ENCODE measurements at places on chromosomes 2 and 18.

DNA sequence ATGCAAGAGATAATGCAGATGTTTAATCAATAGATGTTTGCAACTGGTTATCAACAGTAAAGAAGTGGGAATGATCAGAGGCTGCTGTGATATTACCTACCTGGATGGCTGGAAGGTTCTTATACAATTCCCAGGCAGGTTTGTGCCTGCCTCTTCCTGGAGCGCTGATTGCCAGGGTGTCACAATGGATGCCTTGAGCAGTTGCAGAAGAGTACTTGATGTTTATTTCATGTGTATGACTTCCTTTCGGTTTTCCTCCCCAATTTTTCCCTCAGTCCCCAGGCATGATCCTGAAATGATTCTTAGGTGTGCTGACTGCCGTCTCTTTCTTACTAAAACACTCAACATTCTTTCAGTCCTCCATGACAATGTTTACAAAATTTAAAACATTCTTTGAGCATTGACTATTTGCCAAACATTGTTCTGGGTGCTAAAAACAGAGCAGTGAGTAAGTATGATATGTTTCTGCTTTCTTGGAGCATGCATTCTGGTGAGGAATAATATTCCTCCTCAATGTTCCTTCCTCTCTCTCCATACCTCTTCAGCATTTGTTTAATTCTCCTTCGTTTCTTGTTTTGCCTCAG is 416.6 kb upstream of the TRIB2 start:
- no peak for DNase-seq

- DNase-seq = no peak
These were observed 167.9 kb upstream of the SLC39A10 start for GRCh38 chr2:195489101-195489500.

DNA sequence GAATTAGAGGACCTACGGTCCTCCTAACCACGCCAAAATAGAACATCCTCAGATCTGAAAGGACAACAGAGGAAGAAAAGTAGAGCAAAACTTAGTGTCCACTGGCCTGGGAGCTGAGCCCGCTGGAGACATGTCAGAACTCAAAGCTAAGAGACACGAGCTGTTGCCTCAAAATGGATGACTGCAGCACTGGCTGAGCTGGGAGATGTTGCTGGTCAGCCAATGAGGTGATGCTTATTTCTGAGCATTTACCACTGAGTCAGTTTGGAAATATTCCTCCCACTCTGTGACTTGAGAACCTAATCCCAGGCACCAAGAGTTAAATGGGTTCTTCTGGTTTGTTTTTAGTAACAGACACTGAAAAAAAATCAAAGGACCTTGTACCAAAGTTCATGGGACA is 32.6 kb downstream of the FBXO15 start:
- no peak for DNase-seq

GRCh38 chr2:46562451-46562840 is 83.1 kb downstream of the TMEM247 start:
- no peak for DNase-seq

DNA sequence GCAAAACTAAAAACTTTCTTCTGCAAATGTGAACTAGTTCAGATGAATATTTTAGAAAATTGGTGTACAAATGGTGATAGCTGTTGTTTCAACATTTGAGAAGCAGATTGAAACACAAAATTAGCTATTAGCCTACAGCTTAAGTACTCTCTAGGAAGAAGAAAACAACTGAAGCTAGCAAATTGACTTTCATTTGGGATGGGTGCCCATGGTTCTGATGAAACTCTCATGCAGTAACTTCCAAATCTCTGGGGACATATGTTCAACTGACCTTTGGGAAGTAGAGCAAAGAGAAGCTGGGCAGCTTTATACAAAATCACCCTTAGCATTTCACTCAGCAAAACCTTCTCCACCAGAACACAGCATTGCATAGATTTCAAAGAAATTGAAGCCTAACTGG is 119.0 kb downstream of the GALNT13 start:
- DNase-seq = no peak

DNA sequence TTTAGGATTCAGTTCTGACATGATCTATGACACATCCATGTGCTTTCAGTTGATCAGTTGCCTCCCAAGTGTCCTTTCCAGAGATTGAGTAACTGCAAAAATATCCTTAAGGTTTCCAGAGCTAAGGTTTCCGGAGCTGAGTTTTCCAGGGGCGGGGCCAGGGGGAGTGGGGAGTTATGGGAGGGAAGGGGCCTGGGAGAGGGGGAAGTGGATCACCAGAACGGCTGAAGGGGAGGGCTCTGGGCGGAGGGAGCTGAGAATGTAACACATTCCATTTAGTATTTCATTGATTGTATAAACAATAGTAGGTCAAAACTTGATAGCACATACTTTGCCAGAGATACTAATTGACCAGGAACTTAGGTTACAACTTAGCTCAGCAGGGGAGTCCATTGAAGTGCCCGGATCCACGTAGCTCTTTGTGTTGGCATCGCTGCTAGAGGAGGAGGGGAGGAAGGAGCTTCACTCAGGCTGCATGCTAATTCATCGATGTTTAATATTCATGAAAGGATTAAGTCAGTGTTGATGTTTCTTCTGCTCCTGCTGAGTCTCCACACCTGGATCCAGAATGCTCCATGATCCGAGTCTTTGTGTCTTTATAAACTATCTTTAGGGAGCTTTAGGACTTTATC is 289.8 kb downstream of the ALPK2 start:
- no peak for DNase-seq

GRCh38 chr2:15835991-15836688 is 104.2 kb upstream of the MYCN start:
- DNase-seq = no peak

- DNase-seq = no peak
These were observed 28.8 kb downstream of the COLEC12 start for GRCh38 chr18:471716-472115.

GRCh38 chr18:46374850-46375249 is 270.7 kb downstream of the HAUS1 start:
- no peak for DNase-seq

DNA sequence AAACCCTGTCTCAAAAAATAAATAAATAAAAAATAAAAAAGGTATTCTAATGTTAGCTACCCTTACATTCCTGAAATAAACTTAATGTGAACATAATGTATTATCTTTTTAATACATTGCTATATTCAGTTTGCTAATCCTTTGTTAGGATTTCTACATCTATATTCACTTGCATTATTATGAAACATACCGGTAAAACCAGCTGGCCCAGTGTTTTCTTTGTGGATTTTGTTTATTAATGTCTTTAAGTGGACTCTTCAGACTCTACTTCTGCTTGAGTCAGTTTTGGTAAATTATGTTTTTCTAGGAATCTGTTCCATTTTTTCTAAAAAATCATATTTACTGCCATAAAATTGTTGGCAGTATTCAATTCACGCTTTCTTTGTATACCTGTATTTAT is 34.5 kb downstream of the PTPN2 start:
- no peak for DNase-seq

DNA sequence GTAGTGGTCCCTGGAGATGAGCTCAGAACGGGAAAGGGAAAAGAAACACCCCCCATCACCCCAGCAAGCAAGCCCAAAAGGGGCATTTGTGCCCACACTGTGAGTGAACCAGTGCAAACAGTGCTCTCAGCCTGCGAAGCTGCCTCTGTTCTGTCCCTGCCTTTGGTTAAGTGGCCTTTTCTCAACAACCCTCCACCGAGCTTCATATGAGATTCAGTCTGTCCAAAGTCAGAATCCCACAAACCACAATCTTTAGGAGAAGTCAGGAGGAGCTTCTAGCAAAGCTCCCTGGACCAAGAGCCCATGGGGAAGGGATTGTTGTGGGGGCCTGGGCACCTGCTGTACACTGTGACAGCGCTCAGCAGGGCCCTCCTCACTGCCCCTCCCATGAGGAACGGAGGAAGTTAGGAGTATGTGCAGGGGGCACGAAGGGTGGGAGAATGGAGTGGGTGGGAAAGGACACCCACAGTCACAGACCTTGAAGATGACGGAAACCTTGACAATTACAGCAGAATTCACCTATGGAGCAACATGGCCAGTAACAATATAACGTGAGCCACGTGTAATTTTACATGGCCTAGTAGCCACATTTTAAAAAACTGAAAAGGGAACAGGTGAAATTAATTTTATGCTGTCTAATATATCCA is 119.5 kb downstream of the SMAD7 start:
- DNase-seq = no peak

Measured in stimulated activated CD8-positive, alpha-beta memory T cell treated with anti-CD3 and anti-CD28 coated beads, Interleukin-4, amount 100 ng/mL, for 4 hours (primary cell).